ENCODE measurements at places on chromosomes 4 and X.

DNA sequence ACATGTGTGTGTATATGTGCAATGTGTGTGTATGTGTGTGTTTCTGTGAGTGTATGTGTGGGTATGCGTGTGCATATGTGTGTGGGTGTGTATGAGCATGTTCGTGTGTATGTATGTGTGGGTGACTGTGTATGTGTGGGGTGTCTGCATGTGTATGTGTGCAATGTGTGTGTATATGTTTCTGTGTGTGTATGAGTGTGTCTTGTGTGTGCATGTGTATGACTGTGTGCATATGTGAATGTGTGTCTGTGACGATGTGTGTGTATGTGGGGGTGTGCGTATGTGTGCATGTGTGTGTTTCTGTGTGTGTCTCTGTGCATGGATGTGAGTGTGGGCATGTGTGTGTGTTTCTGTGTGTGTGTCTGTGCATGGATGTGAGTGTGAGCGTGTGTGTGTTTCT, 4.2 kb upstream of the ATP2B3 start:
- no peak for DNase-seq

GRCh38 chr4:168577624-168578023, 80.8 kb downstream of the PALLD start:
- DNase-seq, result no peak

- no peak for DNase-seq
Measured at GRCh38 chr4:107071108-107071507, 35.0 kb upstream of the DKK2 start.

GRCh38 chrX:55841962-55842752, 124.6 kb downstream of the RRAGB start:
- DNase-seq, result no peak

DNA sequence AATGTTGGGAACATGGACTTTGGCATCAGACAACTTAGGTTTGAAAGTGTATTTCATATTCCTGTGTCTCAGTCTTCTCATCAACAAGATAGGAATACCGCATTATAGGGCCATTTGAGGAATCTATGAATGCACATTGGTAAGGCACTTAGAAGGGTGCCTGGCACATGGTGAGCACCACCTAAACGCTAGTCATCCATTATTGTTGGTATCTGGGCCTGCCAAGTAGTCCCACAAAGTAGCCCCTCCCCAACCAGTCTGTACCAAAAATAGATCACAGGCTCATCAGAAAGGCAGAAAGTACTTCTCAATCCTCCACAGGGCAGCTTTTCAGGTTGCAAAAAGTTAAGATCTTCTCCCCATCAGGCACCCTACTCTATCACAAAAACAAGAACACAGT, 162.3 kb upstream of the KLF3 start:
- no peak for DNase-seq

- no peak for DNase-seq
Measured at GRCh38 chrX:153526042-153526441, 8.6 kb downstream of the ATP2B3 start.

Measured in stimulated activated CD8-positive, alpha-beta memory T cell treated with anti-CD3 and anti-CD28 coated beads, Interleukin-12 subunit alpha, Interleukin-12 subunit beta, amount 100 ng/mL, for 4 hours (primary cell).